ENCODE measurements at places on chromosomes 7 and 10.

- no peak for DNase-seq
These were observed 541.0 kb downstream of the ZWINT start for GRCh38 chr10:55820071-55820470.

DNA sequence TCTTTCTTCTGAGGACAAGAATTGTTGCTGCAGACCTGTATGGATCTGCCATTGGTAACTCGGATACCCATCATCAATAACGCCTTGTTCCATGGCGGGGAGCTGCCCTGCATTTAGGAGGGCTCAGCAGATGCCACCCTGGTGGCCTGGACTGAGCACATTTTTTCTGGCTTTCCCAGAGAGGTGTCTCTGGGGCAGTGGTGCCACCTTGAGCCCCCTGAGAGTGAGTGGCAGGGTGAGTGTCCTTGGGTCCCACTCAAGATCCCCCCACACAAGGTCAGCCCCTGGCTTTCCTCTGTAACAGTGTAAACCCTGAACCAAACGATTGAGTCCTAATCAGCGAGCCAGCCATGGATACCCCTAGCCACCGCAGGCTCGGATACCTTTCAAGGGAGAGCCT lies 258.6 kb downstream of the GLRX3 start:
- DNase-seq = no peak

GRCh38 chr7:156274557-156274956 lies 366.0 kb upstream of the RNF32 start:
- DNase-seq = no peak

- DNase-seq = no peak
These were observed 492 bp downstream of the COG5 start for GRCh38 chr7:107563081-107563774.

GRCh38 chr7:134886353-134887057 lies 99.8 kb upstream of the AGBL3 start:
- DNase-seq = no peak

GRCh38 chr10:4102802-4103344 lies 317.9 kb upstream of the KLF6 start:
- no peak for DNase-seq

GRCh38 chr7:139886206-139886605 lies 57.1 kb downstream of the TBXAS1 start:
- DNase-seq = no peak

- no peak for DNase-seq
These were observed 131.0 kb downstream of the ST7 start for GRCh38 chr7:117084286-117084685.
